Pancreas (tissue), 10 donors: ENCODE measurements at places on chromosomes 11 and 22.

- DNase-seq, result peak; percentile 9
Measured at GRCh38 chr11:2524446-2525165, 79.8 kb downstream of the KCNQ1 start.

DNA sequence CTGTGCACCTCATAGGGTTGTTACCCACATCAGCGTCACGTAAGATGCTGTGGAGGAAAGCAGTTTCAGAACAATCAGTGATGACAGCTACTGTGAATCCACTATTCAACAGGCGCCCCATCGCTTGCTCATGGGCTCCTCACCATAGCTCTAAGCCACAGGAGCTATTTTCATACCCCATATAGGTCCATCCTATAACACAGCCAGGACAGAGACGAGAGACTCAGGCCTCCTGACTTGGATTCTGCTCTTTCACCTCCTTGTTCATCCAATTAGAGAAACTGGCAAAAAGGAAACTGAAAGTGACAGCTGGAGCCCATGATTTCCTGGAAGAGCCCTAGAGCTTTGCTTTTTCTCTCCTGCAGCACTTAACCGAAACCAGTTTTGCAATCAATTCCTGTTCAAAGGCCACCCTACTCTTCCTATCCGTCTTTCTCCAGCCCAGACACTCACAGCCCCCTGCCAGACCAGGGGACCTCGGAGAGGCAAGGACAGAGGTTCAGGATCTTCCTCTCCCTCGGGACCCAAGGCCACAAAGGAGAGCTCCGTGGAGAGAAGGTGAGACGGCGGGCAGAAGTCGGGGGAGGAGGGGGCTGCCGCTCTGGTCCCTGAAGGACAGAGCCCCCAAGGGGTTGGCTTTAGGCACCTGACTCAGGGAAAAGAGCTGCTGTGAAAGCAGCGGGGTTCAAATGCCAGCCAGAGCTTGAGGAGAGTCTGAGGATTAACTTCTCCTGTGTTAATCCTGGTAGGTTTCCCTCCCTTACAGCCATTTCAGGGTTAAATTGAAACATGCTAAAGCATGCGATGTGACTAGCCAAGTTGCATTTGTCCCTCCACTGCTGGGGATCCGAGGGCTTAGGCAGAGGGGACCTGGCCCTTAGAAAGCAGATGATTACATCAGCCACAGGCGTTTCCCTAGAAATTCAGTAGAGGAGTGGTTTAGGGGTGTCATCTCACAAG, at the start of gene APOL6:
APOL6 (plus strand) TSS at position 381 of the 960 bp plus-strand sequence. CDS start 7,980 bp downstream, outside the sequence.
- DNase-seq, result no peak

DNA sequence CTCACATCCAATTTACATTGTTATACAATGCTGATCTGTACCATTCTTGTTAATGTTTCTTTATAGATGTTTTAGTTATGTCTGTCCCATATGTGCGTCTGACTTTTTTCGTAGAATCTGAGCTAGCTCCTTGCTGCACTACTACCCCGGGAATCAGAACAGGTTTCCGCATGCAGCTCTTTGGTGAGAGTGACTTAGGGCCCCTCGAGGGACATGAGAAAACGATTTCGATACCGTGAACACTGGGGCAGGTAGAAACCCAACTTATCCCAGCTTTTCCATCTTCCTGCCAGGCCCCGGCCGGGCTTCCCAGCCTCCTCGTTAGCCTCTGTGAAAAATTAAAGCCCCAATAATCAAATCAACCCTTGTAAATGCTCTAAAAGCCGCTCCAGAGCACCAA, 23.4 kb upstream of the PKNOX2 start:
- DNase-seq, result no peak

GRCh38 chr11:22130462-22131053, 62.3 kb upstream of the ANO5 start:
- DNase-seq, result no peak

GRCh38 chr11:76760236-76760635, 22.9 kb upstream of the TSKU start:
- DNase-seq, result no peak

DNA sequence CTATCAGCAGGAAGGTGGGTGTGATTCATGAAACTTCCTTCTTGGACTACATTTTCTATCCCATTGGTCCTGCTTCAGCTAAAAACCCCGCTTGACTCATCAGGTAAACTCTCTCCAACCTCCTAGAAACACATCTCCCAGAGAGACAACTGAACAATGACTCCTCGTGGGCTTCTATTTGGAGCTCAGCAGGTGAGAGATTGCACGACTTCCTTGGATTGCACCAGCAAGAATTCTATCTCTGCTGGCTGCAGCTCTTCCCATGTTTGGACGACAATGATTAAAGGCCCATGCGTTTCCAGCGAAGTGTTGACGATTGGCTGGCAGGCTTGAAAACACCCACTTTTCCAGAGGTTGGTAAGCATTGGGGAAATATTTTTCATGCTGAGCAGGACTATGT, 216.1 kb upstream of the NTM start:
- DNase-seq, result no peak

GRCh38 chr11:68581439-68581838, 102.9 kb upstream of the GAL start:
- no peak for DNase-seq

GRCh38 chr11:2558397-2558796, 113.6 kb downstream of the KCNQ1 start:
- DNase-seq, result no peak
